DMS53 (cell line): ENCODE measurements at places on chromosomes 1 and 21.
A peak's percentile ranks its signal among the peaks of the same experiment; 100 is the strongest.

GRCh38 chr1:24490101-24490781 is 12.4 kb upstream of the RCAN3 start:
- DNase-seq, result no peak

DNA sequence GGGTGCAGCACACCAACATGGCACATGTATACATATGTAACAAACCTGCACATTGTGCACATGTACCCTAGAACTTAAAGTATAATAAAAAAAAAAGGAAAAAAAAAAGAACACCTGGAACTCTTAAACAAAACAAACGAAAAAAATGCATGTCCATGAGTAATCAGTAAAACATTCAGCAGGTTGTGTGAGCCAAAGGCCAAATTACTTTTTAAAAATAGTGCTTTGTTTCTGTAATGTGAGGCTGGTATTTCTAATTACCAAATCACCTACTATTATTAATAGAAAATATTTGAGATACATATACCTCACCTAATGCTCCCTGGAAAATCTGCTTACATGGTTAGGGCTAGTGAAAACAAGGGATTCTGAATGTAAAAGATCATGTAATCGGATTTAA is 294.4 kb upstream of the NR5A2 start:
- DNase-seq, result no peak

- no peak for DNase-seq
These were observed 7.7 kb downstream of the ZBTB21 start for GRCh38 chr21:42002421-42002958.

- no peak for DNase-seq
These were observed 13.0 kb upstream of the NEK7 start for GRCh38 chr1:198143797-198144196.

GRCh38 chr1:226882631-226883409 is 12.4 kb downstream of the PSEN2 start:
- no peak for DNase-seq

DNA sequence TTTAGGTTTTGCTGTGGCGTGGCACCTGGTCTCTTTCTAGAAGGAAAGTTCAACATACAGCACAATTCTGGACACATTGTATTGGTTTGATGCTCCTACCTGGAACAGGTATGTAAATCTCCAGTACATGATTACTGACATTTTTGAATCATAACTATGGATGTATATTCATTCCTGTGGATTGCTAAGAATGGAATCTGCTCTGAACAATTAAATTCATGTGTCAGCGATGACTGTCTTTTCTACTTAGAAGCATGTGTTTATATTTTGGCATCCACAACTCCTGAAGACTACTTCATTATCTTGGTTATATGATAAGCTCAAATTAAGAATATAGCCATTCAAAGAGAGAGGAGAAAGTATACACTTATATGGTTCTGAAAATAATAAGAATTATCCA is 291.8 kb downstream of the CHRM3 start:
- no peak for DNase-seq

GRCh38 chr1:153481124-153481523 is 20.7 kb upstream of the S100A7 start:
- no peak for DNase-seq

DNA sequence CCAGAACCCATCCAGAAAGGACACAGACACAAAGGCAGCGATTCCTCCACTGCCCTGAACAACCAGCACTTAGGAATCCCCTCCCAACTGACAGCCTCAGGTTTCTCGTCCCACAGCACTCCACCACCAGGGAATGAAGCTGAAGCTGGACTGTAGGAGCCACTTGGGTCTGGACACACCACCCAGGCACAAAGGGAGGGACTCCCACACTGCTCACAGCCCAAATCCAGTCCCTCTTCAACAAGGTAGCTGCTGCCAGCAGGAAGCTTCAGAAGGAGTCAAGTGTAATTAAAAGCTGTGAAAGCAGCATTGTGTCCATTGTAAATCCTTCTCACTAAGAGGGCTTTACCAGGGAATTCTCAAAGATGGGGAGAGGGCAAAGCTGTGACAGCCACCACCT is 29.0 kb downstream of the LMX1A start:
- no peak for DNase-seq

- DNase-seq, result no peak
These were observed 413.3 kb upstream of the ADGRL2 start for GRCh38 chr1:81387446-81387845.

GRCh38 chr1:106233511-106233910 is 823.0 kb upstream of the PRMT6 start:
- peak; percentile 16 for DNase-seq

DNA sequence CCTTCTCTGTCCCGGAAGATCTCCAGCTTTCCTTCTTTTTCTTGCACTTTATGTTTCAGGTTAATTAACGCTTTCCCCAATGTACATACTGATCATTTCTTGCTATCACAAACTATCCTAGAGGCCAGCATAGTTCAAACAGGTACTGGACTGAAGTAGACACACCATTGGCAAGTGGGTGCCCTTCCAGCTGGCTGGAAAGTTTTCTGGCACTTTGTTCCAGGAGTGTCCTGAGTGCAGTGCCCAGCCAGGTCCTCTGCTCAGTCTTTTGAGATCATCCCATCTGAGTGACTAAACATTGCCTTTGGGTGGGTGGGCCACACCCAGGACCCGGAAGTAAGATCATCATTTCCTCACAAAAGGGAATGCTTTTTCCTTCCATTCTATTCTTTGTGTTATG is 15.0 kb upstream of the DUSP23 start:
- no peak for DNase-seq

DNA sequence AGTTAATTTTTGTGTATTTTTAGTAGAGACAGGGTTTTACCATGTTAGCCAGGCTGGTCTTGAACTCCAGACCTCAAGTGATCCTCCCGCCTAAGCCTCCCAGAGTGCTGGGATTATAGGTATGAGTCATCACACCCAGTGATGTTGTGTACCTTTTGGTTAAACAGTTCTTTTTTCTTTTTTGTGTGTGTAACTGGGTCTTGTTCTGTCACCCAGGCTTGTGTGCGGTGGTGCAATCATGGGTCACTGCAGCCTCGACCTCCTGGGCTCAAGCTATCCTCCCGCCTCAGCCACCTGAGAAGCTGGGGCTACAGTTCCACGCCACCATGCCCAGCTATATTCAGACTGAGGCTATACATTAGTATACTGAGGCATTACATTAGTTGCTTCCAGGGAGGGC is 37.8 kb downstream of the GABPB2 start:
- peak; percentile 24 for DNase-seq

- no peak for DNase-seq
These were observed 273.5 kb downstream of the COL11A1 start for GRCh38 chr1:102834688-102835320.

GRCh38 chr1:150553392-150554085 is 4.3 kb downstream of the ADAMTSL4 start:
- no peak for DNase-seq

- DNase-seq, result no peak
These were observed 435.7 kb upstream of the RUNX1 start for GRCh38 chr21:35484851-35485250.

GRCh38 chr1:228415853-228416216 is 826 bp downstream of the TRIM17 start:
- DNase-seq, result peak; percentile 52

- DNase-seq, result no peak
These were observed 168.2 kb downstream of the GRIK1 start for GRCh38 chr21:29771491-29772066.

DNA sequence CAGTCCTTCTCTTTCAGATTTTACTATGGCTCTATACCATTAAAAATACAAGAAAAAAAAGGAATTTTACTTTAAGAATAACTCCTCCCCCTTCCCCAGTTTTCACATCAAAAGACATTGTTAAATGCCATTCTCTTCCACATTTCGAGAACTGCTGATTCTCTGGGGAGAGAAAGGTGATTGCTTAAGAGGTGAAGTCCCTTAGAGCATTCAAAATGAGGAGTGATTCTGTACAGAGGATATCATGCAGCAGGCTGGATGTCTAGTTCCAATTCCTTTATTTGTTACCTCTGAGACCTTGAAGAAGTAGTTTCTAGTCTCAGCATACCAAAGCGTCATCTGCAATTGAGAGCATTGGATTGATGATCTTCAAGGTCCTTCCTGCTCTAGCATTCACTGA is 46.9 kb downstream of the FMO3 start:
- peak; percentile 60 for DNase-seq

DNA sequence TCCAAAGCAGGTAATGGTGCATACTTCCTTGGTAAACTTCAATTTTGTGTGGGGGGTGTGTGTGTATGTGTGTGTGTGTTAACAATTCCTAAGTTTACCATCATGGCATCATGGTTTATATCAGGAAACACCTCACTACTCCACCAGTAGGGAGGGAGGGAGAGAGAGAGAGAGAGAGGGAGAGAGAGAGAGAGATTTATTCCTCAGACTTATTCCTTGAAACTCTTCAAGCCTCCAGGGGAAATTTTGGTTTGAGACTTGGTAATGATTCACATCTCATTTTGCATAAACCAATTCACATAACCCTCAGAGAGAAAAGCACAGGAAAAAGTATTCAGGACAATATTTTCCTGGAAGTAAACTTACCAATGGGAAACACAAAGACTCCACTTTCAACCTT is 115.0 kb downstream of the TTLL7 start:
- DNase-seq, result peak; percentile 31

DNA sequence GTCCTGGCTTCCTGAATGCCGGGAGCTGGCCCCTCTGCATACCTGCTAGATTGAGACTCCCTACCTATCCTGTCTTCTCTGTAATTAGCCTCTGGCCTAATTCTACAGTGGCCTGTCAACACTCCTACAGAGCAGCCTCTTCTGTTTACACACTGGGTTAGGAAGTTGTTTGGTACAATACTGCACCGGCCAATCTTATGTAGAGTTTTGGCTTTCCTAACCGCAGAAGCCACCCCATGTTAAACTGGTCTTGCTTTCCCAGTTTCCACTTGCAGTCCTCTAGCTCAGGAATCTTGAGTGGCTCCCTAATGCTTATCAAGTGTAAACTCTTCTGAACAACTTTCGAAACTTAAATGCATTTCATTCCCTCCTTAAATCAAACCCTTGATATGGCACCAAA is 42.8 kb downstream of the DPH5 start:
- DNase-seq, result no peak

GRCh38 chr21:33368124-33368523 is 35.1 kb upstream of the IFNGR2 start:
- no peak for DNase-seq

GRCh38 chr1:2595261-2595811 is 8.8 kb downstream of the PRXL2B start:
- no peak for DNase-seq

DNA sequence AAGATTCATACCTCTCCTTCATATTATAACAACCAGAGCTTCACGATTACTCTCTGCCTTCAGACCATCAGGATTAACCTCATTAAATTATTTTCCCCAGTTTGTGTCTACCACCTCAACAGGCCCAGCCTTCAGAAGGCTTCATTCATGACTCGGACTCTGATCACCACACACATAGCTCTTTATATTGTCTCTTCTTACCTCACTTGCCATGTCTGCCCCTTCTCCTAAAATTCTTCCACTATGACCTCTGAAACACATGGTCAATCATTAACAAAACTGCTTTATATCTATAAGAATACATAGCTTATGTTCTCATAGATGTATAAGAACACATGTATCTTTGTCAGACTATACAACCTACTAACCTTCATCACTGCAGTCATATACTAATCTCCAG is 79.8 kb downstream of the USP1 start:
- DNase-seq, result no peak

GRCh38 chr1:221788466-221788865 is 46.6 kb upstream of the DUSP10 start:
- DNase-seq, result no peak

DNA sequence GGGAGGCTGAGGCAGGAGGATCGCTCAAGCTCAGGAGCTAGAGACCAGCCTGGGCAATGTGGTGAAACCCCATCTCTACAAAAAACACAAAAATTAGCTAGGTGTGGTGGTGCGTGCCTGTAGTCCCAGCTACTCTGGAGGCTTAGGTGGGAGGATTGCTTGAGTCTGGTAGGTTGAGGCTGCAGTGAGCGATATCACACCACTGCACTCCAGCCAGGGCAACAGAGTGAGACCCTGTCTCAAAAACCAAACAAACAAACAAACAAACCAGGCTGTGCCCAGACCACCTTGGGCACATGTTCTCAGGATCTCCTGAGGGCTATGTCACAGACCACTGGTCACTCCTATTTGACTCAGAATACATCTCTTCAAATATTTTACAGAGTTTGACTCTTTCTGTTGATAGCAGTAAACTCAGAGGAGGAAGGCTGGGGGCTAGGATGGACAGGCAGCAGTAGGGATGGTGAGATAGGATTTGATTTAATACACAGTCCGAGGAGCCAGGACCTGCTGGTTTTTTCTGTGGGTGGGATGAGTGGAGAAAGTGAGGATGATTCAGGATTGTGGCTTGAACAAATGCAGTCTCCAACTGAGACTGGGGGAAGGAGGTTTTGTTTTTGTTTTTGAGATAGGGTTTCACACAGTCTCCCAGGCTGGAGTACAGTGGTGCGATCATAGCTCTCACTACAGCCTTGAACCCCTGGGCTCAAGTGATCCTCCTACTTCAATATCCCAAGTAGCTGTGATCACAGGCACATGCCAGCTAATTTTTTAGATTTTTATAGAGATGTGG is 46.5 kb downstream of the OLFML3 start:
- DNase-seq, result no peak

DNA sequence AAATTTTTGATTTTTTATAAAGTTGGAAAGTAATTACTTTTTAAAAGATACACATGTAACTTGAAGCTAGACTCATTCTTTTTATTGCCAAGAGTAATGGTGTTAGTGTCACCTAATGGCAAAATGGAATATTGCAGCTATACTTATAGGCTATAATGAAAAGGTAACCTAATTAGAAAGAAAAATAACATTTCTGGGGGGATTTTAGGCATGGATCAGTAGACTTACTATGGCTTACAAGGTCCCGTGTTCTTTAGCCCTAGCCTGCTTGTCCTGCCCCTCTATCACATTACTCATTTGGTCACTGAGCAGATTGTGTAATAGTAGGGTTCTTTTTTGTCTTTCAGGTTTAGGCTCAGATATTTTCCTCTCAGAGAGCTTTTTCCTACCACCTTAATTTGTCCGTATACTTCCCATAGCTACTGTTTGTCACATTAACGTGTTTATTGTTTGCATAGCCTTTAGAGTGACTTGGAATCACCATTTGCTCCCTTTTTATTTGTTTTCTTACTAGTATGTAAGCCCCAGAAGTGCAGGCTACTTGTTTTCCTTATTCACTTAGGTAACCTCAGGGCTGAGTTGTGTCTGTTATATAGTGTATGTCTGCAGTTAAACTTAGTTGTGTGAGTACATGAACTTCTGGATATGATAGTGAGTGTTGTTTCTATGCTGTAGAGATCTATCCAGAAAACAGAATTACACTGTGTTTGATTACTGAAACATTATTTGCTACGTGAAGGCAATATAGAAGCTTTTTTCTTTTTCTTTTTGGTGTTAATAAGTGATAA is 58.7 kb downstream of the RABGAP1L start:
- DNase-seq, result peak; percentile 65

GRCh38 chr1:159207774-159208173 is 3.1 kb downstream of the ACKR1 start:
- DNase-seq, result no peak

DNA sequence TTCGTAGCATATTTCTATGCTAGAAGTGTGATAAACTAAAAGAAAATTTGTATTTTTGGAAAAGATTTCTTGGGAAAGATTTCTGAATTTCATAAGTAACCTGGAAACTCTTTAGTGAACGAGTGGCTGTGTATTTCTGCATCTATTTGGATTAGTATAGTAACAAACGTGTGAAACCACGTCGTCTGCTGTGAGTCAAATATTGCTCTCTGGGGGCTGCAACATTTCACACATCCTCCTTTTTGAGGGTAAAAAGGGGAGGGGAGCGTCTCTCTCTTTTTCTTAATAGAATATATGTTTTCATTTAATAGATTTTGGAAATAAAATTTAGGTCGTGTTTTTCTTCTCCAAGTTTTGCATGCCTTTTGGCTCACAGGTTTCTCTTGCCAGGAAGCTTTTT is 44.8 kb downstream of the LHX9 start:
- no peak for DNase-seq
